Right cardiac atrium (tissue), 5 donors: ENCODE measurements at places on chromosomes 16 and 17.

DNA sequence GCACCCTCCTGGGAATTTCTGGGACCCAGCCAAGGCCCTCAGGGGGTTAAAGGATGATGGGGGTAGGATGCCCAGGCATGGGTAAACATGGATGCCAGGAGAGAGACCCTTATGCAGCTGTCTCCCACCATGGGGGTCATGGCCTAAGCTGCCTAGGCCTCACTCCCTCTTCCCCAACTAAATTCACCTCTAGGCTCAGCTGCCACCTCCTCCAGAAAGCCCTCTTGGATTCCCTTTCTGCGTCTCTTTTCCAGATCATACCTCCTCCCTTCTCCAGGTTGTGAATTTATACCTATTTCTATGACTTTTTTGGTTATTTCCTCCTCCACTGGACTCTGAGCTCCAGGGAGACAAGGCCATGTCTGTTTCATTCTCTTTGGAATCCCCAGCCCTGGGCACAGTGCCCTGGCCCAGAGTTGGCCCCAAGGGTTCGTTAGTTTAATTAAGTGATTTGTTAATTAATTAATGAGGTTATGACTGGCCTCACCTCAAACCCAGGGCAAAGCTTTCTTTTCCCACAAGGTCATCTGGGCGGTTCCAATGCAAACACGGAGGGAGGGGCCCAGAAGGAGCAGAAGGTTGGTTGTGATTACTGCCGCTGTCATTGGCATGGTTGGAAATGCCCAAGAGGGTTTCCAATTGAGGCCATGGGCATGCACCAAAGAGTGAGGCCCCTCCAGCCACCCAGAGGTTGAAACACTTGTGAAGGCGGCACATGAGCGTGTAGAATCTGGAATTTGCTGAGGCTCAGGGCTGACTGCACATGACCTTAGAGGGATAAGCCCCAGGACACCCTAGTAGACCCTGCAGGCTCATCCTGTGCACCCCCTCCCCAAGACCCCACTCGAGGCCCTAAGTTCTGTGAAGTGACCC lies 6.9 kb upstream of the KRT17 start:
- no peak for DNase-seq

DNA sequence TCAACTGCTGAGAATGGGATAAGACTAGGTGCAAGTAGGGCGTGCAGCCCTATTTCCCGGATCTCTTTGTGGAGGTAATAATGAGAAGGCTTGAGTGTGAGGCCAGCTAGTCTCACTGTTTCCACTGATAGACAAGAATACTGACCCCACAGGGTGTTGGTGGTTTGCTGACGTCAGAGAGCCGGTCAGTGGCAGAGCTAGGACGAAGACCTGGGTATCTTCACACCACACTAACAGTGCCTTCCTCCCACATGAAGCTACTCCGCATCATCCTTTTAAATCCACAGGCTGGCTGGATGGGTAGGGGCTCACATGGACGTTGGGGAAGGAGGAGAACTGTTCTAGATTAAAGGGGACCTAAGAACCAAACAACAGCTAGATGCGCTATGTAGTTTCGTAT lies 68.0 kb downstream of the ZFHX3 start:
- no peak for DNase-seq

DNA sequence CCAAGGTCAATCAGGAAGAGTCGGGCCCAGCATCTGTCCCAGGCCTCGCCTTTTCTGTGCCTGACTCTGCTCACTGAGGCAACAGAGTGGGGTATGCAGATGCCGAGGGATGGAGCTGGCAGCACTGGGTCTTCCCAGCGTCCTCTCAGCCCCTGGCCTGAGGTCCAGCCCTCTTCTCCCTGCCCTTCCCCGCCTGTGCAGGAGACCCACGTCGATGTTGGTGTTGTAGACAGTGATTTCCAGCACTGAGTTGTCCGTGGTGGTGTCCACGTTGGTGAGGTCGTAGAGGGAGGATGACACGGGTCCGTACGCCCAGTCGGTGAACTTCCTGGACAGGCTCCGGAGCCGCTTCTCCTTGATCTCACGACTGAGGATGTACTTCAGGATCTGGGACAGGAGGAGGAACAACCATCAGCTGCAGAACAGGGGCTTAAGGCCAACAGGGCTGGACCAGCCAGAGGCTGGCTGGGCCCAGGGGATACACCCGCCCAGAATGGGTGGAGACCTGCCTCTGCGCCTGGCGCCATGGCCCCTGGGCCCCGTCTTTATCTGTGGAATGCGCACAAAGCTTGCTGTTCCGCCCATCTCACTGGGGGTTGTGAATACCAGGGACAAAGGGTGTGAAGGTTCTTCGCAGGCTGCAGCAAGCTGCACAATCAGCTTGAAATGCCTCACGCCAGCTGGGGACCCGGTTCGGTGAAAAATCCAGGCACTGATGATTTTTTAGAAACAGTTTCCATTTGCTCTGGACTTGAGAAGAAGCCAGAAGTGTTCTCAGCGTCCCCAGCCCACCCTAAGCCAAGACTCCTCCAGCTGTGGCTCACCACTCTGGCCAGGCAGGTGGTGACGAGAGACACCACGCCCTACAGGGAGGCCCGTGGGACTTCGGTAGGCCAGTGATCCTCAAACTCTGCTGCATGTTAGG lies 27.5 kb downstream of the TRPV3 start:
- DNase-seq: peak; percentile 95

DNA sequence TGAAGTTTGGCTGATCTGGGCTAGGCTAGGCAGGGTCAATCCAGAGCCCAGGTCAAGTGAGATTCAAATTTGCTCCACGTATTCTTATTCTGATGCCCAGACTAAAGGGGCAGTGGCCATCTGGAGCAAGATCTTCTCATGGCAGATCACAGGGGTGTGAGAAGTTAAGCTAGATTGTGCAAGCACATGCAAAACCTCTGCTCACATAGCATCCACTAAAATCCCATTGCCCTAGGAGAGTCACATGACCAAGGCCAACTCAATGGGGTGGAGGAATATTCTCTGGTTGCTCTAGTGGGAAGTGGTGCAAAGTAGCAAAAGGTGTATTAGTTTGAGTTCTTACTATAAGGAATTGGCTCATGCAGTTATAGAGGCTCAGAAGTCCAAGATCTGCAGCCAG lies 318.4 kb upstream of the ASIC2 start:
- no peak for DNase-seq

DNA sequence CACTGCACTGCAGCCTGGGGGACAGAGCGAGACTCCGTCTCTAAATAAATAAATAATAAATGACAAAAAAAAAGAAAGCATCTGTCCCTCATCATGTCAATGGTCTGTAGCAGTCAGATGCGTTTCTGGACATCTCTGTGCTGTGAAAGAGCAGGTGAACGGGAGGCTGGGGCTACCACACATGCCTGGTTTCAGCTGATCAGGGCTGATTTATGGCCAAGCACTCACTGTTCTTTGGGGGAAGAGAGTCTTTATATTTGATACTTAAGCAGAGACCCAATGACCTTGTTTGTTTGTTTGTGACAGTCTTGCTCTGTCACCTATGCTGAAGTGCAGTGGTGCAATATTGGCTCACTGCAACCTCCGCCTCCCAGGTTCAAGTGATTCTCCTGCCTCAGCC lies 17.5 kb downstream of the KIAA0513 start:
- DNase-seq: no peak

- no peak for DNase-seq
These were observed 78.5 kb upstream of the NACA2 start for GRCh38 chr17:61669522-61669921.

- DNase-seq: peak; percentile 2
These were observed 15.0 kb downstream of the QRICH2 start for GRCh38 chr17:76293106-76293505.

- peak; percentile 89 for DNase-seq
These were observed 469 bp downstream of the AMZ2 start for GRCh38 chr17:68248199-68248825.

GRCh38 chr17:28982131-28982793 lies 23.6 kb downstream of the SEZ6 start:
- peak; percentile 32 for DNase-seq

DNA sequence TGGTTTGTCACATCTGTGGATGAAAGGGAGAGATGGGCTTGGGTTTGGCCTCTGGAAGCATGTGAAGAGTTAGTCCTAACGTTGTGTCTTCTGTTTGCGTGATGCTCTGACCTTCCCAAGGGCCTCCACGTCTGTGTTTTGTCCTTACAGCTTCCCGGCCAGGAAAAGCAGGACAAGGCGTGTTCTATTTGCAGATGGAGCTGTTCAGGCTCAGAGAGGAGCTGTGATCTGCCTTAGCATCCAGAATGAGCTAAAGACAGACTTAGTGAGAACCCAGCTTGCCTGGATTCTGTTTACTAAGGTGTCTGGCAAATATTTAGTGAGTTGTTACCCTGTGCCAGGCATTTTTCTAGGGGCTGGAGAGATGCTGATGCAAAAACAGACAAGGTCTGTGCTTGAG lies 282.1 kb downstream of the CBLN1 start:
- DNase-seq: no peak

DNA sequence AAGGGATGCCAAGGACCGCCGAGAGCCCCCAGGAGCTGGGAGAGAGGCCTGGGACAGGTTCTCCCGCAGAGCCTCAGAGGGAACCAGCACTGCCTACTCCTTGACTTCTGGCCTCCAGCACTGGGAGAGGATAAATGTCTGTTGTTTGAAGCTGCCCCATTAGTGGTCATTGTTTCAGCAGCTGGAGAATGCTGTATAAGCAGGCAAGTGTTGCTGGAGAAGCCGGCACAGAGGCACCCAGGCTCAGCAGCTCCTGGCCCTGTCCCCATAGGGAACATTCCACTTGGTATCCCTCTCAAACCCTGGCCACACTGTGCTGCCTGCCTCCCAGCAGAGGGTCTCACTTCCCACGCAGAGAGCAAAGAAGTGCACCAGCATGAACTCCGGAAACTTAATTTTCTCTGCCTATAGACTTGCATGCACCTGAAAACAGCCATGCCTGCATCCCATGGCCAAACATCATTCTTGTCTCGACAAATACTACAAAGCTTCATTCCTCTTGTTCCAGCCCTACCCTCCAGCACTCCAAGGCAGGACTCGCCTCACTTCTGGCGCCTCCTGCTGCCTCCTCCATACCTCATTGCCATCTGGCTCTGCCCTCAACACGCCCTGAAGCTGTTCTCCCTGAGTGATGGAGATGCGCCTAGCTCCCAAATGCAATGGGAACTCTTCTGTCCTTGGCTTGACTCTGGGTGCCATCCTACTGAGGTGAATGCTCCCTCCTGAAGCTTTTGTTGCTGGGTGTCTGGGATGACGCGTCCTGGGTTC lies 88.1 kb downstream of the DNAH17 start:
- peak; percentile 18 for DNase-seq

- no peak for DNase-seq
These were observed 9.1 kb upstream of the SOCS3 start for GRCh38 chr17:78368854-78369495.

GRCh38 chr16:31754998-31755615 lies 118.5 kb upstream of the ZNF267 start:
- DNase-seq: no peak

- DNase-seq: peak; percentile 67
These were observed 2.1 kb downstream of the PSMB10 start for GRCh38 chr16:67934306-67935100.

- DNase-seq: no peak
These were observed 256.4 kb upstream of the IRX3 start for GRCh38 chr16:54542805-54543505.

DNA sequence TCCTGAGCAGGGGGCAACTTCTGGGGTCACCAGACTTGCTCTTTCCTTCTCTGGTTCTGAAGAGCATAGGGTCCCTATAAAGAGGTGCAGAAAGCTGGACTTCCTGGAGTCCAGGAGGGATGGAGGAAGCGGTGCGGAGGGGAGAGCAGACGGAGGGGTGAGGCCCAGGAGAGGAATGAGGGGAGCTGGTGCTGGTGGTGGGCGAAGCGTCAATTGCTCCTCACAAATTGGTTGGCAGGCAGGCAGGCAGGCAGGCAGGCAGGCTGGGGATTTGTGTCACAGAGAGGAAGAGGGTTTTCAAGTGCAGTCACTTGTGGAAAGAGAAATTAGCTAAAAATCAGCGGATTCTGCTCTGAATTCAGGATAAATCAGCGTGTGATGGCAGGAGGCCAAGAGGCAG lies 133.7 kb upstream of the CDC42EP4 start:
- DNase-seq: no peak

DNA sequence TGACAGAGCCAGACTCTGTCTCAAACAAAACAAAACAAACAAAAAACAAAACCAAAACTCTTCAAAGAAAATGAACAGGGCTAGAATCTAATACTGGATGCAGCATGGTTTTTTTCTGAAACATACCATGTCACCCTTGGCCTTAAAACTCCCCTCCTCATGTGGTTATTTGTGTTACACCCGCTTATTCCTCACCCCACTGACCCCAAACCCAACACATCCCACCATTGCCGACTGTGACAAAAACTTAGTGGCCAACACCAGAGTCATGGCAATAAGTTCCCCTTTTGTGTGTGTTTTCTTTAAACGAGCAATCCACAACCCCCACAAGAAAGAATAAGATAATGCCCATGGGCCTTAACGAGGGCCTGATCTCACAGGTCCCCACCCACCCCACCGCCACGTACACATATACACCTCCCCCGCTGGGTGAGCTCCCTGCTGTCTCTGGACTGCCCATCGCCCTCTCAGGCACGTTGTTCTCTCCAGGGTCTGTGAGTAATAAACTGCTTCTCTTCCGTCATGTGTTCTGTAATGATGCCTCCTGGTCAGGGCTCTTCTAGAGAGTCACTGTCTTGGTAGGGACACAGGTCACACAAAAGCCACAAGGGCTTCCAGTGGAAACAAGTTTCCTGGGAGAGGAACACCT lies 16.8 kb upstream of the ENGASE start:
- no peak for DNase-seq

- no peak for DNase-seq
These were observed 16.9 kb downstream of the TMC5 start for GRCh38 chr16:19434584-19434983.

- peak; percentile 59 for DNase-seq
These were observed 225.1 kb upstream of the CA10 start for GRCh38 chr17:52383493-52384100.

GRCh38 chr17:9890124-9890523 lies 14.9 kb downstream of the RCVRN start:
- DNase-seq: no peak

DNA sequence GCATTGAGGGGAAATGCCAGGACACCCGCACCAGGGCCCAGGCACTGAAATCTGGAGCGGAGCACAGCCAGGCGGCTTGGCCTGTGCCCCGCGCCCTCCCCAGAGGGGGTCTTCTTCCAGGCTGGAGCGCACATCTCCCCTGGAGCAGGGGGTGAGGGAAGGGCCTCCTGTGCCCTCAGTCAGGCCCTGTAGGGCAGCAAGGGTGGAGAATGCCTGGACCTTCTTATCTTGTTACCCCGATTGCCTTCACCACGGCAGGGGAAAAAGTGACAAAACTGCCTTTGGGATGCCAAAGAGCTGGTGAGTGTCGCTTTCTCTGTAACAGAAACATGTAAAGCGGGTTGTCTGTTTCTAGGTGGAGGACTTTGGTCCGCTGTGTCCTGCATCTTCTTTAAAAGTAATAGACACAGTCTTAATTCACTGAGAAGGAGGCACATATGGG lies 48.3 kb upstream of the BAHCC1 start:
- no peak for DNase-seq
